ENCODE measurements at places on chromosomes 6 and 20.

GRCh38 chr6:23213193-23213592, 643.8 kb downstream of the HDGFL1 start:
- DNase-seq: peak; percentile 17

DNA sequence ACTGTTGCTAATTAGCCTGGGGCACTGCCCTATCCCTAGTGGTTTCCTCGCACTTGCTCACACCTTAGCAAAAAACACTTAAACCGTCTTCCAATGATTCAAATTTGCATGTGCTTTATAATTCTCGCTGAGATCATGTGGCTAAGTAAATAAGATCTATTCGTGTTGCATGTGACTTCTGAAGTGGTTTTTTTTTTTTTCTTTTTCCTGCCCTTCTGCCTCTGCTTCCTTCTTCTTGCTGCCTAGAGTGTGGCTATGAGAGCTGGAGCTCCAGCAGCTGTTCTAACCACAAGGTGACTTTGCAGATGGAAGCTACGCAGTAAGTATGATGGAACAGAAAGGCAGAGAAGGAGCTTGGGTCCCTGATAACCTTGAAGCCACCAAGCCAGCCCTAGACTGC, 36.5 kb downstream of the SULF2 start:
- DNase-seq: peak; percentile 76

DNA sequence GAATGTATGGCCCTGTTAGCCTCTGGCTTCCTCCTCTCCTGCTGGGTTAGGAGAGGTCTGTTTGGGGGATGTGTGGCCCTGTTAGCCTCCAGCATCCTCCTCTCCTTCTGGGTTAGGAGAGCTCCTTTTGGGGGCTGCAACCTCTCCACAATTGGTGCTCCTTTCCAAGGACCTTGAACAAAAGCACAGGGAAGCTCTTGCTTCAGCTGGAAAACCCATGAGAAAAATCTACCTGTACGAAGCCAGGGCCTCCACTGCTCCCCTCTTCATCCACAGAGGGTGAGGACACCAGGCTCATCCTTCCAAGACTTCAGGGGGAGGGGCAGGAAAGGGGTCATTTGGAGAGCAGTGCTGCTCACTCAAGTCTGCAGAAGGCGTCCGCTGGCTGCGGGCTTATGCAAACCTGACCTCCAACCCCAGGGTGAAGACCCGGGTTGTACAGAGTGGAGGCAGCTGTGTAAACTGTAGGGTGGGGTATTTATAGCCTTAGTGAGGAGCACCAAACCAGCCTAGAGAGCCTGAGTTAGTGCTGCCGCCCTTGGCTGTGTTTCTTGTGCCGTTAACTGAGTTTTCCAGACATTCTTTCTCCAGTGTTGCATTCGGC, 62.1 kb downstream of the SLC24A3 start:
- DNase-seq: no peak

DNA sequence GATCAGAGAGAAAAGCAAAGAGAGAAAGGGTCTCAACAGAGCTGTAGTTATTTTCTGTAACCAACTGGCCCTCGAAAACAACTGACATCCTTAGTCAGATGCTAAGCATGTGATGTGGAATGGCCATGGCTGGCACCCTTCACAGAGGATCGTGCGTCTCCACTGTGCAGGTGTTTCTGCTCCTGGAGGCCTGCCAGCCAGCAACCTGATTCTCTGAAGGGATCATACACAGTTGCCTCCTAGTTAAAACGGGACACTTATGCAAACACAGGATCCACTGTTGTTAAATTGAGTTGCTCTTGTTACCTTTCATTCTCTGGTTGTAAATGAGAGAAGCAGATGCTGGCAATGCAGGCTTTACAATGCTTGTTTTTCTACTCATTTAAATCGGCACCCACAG, 148.5 kb downstream of the HDGFL1 start:
- DNase-seq: no peak

GRCh38 chr6:6724539-6725467, 136.3 kb downstream of the LY86 start:
- peak; percentile 92 for DNase-seq

DNA sequence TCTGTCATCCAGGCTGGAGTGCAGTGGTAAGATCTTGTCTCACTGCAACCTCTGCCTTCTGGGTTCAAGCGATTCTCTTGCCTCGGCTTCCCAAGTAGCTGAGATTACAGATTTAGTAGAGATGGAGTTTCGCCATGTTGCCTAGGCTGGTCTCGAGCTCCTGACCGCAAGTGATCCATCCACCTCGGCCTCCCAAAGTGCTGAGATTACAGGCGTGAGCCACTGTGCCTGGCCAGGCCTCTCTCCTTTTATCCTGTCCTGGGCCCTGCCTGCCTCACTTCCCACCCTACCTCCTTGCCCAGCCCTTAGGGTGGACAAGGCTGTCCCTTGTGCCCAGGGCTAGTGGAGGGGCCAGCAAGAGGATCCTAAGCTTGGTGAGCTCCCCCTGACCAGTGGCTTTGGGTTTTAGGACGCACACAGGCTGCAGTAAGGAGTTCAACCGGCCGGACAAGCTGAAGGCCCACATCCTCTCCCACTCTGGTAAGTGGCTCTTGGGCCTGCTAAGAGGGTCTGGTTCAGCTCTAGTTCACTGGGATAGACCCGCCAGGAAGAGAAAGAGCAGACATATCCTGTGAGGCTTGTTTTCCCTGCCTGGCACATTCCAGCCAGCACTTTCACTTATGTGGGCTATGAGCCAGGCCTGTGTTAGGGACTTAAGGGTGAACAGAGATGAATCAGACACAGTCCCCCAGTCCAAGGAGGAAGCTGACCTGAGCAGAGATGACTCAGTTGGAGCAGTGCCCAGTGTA, 21.9 kb upstream of the CHMP4B start:
- DNase-seq: no peak

GRCh38 chr6:2433711-2434110, 188.3 kb upstream of the GMDS start:
- peak; percentile 46 for DNase-seq

DNA sequence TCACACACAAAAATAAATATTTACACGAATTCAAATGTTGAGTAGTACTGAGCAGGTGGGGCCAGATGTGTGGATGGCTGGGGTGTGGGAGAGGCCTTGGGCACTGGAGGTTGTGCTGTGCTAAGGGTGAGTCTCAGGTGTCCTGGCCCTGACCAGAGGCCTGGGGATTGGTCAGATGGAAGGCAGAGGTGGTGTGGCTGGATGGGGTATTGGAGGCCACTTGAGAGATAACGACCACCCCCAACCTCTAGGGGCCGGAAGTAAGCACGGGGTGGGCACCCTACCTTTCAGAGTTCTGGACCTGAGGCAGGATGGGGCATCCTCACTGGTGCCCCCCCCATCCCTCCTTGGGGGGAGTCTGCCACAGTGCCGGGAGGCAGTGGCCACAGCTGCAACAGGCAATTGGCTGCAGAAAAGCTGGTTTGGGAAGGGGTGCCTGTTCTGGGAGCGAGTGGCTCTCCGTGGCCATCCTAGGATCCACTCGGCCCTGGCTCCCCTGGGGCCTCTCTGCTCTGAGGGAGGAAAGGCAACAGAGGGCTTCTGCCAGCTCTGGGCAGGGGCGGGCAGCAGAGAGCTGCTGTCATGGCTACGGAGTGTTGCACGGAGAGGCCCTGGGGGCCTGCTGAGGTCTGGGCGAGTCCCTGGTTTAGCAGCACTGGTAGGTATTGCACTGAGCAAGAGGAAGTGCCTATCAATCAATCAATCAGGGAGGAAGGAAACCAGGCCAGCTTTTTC, 87.6 kb downstream of the ASXL1 start:
- peak; percentile 71 for DNase-seq

DNA sequence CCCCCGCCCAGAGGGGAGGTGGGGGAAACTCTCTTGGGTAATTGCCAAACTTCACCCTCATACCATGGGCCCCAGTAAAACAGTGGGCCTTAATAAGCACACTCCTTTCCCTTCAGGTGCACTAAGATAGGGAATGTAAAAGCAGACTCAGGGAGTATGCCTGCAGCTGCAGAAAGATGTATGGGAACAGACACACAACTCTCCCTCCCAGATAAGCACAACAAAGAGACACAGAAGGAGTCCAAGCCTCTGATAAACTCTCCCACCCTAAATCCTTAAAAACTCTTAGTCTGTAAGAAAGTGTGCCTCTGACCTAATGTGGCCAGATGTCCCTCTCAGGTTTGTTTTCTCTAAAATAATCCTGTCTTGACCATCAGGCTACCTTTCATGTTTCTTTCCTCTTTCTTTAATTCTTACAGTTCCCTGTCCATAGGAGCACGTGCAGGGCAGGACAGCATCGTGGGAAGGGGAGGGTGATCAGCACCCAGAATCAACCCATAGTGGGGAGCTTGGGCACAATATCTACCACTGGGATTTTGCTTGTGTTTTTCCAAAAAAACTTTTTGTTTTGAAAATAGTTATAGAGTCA, 11.3 kb upstream of the CTCFL start:
- no peak for DNase-seq

DNA sequence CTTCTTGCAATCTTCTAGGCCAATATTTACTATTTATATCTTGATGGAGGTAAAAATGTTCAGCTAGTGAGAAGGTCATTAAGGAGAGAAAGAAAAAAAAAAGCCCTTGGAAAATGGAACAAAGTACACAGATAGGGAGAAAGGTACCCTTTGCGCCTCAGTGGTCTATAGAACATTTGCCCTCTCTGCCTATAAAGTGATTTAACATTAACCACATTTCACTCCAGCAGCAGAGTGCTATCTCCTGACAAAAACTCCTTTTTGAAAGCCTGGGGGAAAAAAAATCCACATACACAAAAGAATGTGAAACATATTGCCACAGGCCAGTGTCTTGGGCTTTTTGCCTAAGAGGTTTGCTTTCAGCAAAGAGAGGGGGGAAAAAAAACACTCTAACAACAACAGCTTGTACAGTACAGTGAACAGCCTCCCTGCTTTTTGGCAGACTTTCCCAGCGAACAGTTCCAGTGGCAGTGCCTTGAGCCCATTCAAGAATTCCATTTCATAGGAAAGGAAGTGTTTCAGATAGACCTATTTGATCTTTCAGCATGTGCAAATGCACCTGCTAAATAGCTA, 695 bp downstream of the ARHGAP18 start:
- peak; percentile 24 for DNase-seq

- DNase-seq: no peak
Measured at GRCh38 chr6:44659726-44660125, 272.2 kb downstream of the CDC5L start.

- DNase-seq: peak; percentile 52
Measured at GRCh38 chr6:2853769-2854395, 12.2 kb upstream of the SERPINB1 start.

- peak; percentile 90 for DNase-seq
Measured at GRCh38 chr20:44217342-44218092, 6.9 kb upstream of the OSER1 start.

GRCh38 chr20:17761604-17762003, 61.8 kb downstream of the BANF2 start:
- no peak for DNase-seq

DNA sequence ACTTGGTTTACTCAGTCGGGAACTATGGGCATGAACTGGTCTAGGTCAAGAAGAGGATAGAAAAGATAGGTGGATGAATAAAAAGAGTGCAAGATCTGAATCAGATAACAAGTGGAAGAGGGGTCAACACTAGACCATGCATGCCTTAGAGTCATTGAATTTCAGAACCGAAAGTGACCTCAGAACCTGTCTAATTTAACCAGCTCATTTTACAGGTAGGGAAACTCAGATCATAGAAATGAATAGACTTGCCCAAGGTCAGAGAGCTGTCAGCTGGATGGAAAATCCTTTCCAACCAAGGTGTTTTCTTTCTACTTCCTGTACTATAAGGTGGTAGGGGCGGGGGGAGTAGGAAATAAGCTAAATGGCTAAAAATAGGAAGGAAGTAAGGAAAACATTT, 121.4 kb upstream of the ADGRF1 start:
- no peak for DNase-seq

DNA sequence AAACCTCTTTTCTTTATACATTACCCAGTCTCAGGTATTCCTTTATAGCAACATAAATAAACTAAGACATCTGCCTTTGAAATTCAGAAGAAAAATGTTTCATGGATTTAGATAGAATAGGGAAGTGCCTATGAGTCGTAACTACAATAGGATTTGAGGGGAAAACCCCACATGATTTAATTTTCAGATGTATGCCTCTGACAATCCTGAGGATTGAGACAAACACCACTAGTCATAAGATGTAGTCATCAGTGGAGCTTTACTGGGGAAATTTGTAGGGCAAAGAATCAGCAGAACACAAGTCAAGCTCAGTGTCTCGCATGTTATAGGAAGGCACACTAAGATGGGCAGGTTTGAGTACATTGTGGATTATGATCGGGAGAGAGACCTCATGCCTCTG, 566.4 kb downstream of the BMP2 start:
- no peak for DNase-seq

- DNase-seq: peak; percentile 53
Measured at GRCh38 chr6:6631534-6632276, 43.2 kb downstream of the LY86 start.

- no peak for DNase-seq
Measured at GRCh38 chr6:44560458-44561059, 173.1 kb downstream of the CDC5L start.

- no peak for DNase-seq
Measured at GRCh38 chr6:6851059-6851948, 256.5 kb upstream of the RREB1 start.

GRCh38 chr20:32285621-32286371, 8.3 kb downstream of the KIF3B start:
- peak; percentile 93 for DNase-seq

- DNase-seq: peak; percentile 75
Measured at GRCh38 chr6:122476131-122476530, 4.5 kb upstream of the SERINC1 start.

DNA sequence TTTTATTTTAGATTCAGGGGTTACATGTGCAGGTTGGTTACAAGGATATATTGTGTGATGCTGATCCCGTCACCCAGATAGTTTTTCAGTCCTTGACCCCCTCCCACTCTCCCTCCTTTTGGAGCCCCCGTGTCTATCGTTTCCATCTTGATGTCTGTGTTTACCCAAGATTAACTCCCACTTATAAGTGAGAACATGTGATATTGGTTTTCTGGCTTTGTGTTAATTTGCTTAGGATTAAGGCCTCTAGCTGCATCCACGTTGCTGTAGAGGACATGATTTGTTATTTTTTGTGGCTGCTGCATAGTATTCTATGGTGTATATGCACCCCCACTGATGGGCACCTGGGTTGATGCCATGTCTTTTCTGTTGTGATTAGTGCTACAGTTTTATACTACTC, 178.6 kb downstream of the PLCB1 start:
- no peak for DNase-seq

DNA sequence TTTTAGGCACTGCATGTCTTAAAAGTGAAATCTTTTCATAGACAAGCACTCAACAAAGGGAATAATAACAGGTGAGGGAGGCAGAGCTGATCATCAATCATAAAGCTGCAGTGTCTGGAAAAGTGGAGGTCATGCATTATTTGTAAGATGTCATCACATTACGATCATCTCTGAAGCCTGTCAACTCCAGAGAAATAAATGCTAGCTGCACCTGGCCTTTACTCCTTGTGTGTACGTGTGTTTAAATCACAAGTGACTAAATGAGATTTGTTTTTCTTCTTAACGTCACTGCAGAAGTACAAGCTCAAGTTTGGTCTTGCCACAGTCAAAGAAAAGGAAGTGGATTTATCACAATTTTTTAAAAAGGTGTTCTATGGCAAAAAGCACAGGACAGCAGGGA, 275.5 kb upstream of the SGK1 start:
- no peak for DNase-seq

Data from hematopoietic multipotent progenitor cell treated with erythropoietin and hydrocortisone succinate and interleukin-3 and kit ligand, for 4 days (in vitro differentiated cells).